ENCODE measurements at places on chromosomes 2 and 18. TPM values are rescaled to one million over a fixed set of nuclear protein-coding genes. Genes with fewer than 3 reads are reported as not detected.

Gene E2F6
- total RNA-seq, result 13.8 TPM

Gene NPPC
- total RNA-seq, result 0.94 TPM

Gene LTBP1
- 46.1 TPM for total RNA-seq

Gene IGFBP5
- total RNA-seq, result 196 TPM

Gene LRRC30
- total RNA-seq, result not detected

- H3K36me3 ChIP-seq, result no peaks in the 10 kb centered on the region
- H3K4me1 ChIP-seq, result no peaks in the 10 kb centered on the region
- H3K27me3 ChIP-seq, result no peaks in the 10 kb centered on the region
These were observed 145.1 kb upstream of the CDH19 start for GRCh38 chr18:66749030-66749429.

- no peak overlapping the region for H3K27ac ChIP-seq
- H3K4me3 ChIP-seq, result no peak overlapping the region
- DNase-seq, result no peak
- no peaks in the 10 kb centered on the region for H3K27me3 ChIP-seq
- H3K36me3 ChIP-seq, result peaks cover 5% of the 10 kb centered on the region
These were observed 966 bp upstream of the OXER1 start for GRCh38 chr2:42764901-42765300.

GRCh38 chr2:43007901-43008300 is 215.5 kb upstream of the HAAO start:
- no peak overlapping the region for H3K27ac ChIP-seq
- no peak overlapping the region for H3K4me3 ChIP-seq

GRCh38 chr2:144162652-144163051 is 357.3 kb downstream of the ZEB2 start:
- no peak for DNase-seq

DNA sequence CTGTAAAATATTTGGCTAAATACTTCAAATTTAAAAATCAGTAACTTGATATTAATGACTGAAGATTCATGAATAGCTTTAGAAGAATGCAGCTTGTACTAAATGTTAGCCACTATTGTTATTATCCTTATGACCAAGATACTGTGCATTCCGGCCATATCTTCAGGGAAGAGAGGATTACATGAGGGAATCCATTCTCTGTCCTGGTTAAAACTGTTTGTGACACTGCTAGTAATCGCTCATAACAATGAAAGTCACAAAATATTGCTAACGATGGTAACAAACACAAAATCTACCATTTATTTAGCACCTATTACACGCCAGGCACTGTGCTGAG is 217.7 kb downstream of the PRKCE start:
- peaks cover 2% of the 10 kb centered on the region for H3K36me3 ChIP-seq
- H3K27ac ChIP-seq, result no peak overlapping the region
- DNase-seq, result no peak
- H3K4me3 ChIP-seq, result no peak overlapping the region
- peaks cover 15% of the 10 kb centered on the region for H3K4me1 ChIP-seq
- no peaks in the 10 kb centered on the region for H3K27me3 ChIP-seq

DNA sequence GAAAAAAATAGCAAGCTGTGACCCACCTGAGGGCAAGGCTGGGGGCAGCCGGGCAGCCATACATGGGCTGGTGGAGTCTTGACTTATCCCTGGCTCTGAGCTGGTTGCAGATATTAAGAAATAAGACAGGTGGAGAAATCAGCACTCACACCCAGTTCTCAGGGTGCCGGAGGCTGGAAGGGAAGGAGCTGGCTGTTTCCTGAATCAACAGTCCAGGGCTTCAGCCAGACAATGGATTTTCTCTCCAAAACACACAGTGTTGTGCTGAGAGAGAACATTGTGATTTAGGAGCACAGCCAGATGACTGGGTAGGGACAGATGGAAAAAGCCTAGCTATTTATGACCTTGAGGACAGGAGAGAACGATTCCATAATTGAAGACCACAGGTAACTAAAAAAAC is 208.8 kb downstream of the LDLRAD4 start:
- H3K4me1 ChIP-seq, result peaks cover 5% of the 10 kb centered on the region
- no peak overlapping the region for H3K27ac ChIP-seq
- no peak overlapping the region for H3K4me3 ChIP-seq
- H3K27me3 ChIP-seq, result no peaks in the 10 kb centered on the region
